ENCODE measurements at places on chromosomes 11 and 22.

DNA sequence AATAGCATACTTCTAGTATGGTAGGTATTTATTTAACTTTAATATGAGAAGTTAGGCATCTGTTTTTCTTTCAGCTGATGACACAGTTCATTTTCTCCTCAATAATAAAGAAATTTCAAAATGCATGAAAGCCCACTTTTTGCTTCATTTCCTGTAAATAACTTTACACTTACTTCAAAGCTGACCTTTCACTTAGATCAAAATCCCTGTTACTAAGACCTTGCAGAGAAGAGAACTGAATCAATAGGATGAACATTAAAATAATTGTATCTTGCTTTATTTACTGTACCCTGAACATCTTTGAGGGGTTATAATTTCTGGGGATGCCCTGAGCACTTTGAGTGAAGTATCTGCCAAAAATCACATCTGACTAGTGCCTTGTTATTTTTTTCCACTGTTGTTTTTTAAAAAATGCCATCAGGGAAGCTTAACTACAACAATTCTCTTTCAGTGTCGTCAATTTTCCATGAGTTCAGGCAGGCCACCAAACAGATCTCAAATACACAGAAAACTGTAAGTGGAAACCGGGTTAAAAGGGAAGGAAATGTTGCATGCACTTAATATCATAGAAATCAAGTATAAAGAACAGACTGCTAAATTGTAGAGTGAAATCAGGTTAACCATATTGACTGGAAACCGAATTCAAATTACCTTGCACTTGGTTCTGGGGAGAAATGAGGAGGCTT is 206.2 kb downstream of the MAML2 start:
- DNase-seq = no peak

GRCh38 chr11:134425413-134425812 is 13.4 kb upstream of the B3GAT1 start:
- no peak for DNase-seq

DNA sequence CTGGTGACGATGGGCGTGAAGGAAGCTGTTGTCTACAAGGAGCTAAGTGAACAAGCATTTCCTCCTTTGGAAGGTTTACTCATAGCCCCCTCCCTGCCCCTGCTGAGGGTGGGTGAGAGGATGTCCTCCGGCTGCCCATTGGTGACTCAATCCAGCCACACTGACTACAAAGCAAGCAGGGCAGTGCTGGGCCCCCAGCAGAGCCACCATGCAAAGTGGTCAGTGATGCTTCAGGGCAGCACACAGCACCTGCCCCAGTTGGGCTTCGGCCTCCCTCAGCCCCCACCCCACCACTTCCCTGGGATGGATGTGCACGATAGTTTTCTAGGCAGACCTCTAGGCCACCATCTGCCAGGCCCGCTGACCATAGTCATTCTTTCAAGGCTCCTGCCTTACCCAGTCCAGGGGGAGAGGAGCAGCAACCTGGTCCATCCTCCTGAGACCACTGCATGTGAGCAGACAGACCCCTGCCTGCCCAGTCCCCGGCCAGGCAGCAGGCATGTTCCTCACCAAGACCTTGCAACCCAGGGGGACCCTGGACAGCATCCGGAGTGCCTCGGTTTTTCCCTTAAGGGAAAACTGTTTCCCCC is 125.1 kb downstream of the BCR start:
- DNase-seq = no peak

DNA sequence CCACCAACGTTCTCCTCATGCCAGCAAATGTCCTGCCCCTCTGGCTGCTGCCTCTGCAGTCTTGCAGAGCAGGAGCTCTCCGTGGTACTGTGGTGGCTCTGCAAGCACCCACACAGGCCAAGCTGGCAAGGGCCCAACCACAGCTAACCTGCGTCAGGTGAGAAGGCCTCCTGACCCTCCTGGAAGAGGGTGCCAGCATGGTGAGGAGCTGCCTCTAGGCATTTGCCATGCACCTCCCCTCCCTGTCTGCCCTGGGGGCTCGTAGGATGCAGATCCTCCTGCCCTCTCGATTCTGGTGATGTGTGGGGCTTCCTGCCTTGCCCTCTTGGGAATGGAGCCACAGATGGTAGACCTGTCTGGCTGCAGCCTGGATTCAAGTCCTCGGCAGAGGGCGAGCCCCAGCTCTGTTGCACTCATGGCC is 1408.8 kb downstream of the TBC1D22A start:
- DNase-seq = no peak

- no peak for DNase-seq
These were observed 29.0 kb downstream of the MMP13 start for GRCh38 chr11:102926517-102926916.
